ENCODE measurements at places on chromosomes 6 and 20.

DNA sequence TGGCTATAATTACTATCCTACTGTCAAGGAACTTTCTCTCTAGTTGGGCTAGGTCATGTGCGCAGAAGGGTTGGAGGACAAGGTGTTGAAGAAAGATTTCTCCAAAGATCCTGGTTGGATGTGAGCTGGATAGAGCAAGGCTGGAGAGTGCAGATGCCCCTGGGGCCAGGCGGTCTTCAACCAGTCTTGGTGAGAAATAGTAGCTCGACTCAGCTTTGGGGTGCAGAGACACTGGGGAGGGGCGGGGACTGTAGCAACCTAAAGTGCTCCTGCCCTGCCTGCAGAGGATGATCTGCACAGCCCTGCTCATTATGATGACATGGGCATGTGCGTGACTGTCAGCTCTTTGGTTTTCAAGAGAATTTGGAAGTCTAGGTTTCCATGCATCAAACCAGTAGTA lies 35.9 kb downstream of the PHACTR3 start:
- no peak for DNase-seq

GRCh38 chr20:4141291-4142240 lies 126.2 kb upstream of the RNF24 start:
- DNase-seq: no peak

GRCh38 chr6:17967668-17968518 lies 19.5 kb downstream of the KIF13A start:
- DNase-seq: no peak

GRCh38 chr6:133817460-133818047 lies 71.4 kb upstream of the TCF21 start:
- DNase-seq: no peak

DNA sequence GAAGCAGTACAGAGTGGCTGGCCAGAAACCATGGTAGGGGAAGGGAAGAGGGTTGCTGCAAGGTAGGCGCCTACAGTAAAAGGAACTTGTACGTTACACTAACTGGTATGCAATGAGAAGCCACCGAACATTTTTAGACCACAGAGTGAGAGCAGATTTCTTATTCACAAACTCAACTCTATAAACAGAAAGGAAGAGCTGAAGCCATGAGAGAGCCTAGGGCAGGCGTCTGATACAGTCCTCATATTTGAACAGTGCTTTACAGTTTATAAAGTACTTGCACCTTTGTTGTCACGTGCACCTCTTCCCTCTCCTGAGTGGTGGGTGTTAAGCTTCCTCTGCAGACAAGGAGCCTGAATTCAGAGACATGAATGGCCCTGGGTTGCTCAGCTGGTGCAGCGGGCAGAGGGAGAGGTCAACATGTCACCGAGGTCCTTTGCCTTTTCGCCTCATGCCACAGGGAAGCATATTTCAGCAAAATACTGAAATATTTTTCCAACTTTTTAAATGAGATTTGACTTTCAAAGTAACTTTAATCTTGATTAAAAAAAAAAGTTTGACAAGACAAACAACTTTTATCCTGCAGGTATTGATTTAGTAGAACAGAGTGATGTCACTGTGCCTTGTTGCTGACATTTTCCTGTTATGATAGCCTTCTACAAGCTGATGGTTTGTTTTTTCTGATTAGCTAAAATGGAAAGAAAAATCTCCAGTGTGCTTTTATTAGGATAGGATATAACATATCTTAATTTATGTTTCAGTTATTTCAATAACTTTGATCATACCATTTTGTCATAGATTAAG lies 23.8 kb downstream of the UST start:
- no peak for DNase-seq

DNA sequence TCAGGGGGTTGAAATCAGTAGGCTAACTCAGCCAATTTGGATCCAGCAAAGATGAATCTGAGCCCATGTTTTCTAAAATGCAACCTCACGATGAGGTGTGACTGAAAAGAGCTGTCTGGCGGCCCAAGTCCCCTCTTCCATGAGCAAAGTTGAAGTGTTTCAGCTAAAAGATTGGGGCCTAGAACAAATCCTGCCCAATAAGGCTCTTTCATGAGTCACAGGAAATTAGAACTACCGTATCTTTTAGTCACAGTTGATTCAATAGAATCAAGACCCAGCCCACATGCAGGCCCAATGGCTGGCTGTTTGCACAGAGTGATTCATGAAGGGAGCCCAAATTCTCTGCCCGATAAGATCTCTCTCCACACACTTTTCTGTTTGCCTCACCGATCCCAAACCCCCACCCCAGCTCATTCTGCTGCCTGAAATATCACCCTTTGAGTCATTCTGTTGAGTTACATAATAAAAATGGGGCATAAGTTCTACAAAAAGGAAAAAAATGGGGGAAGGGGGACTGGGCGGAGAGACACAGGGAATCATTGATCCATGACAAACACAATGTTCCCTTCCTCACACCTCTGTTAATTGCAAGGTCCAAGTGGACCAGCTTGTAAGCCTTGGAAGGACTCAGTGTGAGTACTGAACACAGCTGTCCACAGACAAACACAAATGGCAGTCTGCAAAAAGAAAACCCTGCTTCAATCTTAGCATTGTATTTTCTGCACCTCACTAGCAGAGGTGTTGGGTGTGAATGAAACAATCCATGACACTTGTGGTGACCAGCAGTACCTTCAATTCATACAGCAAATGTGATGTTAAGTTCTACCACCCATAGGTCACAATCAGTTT lies 13.8 kb downstream of the FOXQ1 start:
- DNase-seq: no peak

- DNase-seq: no peak
Observed at GRCh38 chr6:22766979-22767378, 197.6 kb downstream of the HDGFL1 start.

DNA sequence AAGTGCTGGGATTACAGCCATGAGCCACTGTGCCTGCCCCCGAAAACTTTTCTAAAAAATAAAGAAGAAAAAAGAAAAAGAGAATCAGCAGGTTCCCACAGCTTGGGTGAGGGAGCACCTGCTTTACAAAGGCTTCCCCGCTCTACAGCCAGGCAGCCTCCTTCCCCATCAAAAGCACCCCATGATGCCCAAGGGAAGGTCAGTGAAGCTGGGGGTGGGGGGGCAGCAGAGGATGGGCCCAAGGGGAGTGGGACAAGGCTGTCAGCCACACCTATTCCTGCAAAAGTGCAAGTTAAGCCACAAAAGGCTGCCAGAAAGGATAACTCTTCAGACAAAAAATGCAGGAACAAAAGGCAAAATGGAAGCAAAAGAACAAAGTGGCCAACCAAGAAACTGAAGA lies 72.5 kb downstream of the FAM50B start:
- DNase-seq: no peak

DNA sequence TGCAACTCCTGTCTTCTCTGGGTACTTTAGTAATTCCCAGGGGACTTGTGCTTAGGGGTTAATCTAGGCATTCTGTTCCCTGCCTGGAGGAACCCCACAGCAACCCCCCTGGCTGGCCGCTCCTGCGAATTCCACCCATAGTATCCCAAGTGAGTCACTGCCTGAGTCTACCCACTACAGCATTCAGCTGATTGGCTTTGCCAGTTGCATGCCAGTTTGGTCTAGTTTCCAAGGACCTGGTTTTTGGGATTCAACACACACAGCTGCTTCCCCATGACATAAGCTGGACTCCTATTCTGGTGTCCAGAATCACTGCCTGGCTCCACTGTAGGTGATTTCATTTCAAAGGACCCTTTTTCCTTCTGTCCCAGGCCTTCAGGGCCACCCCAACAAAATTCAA lies 40.3 kb downstream of the PLCG1 start:
- no peak for DNase-seq

GRCh38 chr6:129501740-129502660 lies 208.0 kb downstream of the ARHGAP18 start:
- no peak for DNase-seq

GRCh38 chr20:60785785-60786184 lies 466.3 kb upstream of the CDH4 start:
- DNase-seq: no peak

DNA sequence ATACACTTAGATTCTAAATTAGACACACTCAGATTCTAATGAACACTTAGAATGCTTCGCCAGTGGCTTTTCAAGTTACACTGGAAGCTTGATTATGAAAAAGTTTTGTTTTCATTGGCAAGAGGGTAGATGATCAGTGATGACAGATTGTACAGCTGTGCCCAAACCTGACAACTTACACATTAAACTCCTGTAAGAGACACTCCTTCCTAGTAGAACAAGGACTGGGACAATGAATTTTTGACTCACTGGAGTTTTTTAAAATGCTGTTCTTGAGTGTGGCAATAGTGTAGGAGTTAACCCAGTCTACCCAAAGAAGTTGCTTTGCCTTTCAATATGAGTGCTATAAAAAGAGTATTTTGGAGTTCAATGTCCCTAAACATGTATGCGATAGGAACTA lies 140.8 kb downstream of the SLC16A10 start:
- no peak for DNase-seq

DNA sequence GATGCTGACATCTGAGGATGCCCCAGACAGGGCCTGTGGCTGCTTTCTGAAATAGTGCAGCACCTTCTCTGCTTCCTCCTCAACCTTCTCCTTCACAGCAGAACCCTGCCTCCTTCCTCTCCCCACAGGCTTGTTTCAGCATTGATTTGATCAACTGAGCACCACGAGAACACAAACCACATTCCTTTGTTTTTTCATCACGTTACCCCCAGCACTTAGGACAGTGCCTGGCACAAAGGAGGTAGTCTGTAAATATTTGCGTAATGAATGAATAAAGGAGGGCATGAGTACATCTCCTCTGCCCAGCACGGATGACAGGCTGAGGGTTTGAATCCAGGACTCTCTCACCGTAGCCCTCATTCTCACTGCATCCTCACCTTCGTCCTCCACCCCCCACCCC lies 21.3 kb upstream of the WFDC2 start:
- DNase-seq: no peak

DNA sequence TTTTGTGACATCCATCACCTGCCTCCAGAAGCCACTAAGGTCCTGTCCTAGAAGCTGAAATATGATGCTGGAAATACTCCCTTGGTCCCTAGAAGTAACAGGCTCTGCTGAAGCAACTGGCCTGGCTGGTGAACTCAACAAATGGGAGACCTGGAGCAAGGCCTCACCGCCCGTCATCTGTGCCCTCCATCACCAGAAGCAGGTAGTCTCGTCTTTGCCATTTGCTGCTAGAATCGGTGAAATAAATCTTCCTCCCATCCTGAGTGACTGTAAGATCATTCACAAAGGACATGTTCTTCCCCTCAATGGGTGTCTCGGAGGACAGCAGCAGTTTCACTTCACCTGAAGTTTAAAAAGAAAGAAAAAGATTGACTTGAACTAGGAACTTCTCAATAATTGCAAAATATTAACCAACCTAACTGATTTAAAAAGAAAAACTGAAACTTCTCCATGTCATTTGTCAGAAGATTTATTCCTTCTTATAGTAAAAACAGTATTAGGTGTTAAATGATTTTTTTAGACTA lies 21.0 kb downstream of the CST7 start:
- no peak for DNase-seq

DNA sequence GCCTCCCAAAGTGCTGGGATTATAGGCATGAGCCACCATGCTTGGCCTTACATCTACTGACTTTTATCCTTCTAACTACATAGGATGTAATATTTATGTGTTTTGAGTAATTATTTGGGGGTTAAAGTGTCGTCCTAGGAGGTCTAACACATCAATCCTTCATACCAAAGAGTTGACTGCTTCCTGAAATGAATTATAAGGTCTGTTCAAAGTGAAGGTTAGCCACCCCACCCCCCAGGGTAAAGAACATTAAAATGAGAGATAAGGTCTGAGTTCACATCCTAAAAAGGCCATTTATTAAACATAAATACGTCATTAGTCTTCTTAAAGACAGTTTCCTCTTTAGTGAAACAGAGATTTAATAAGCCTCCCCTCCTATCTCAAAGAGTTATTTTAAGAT lies 33.8 kb downstream of the TNFAIP3 start:
- DNase-seq: no peak

DNA sequence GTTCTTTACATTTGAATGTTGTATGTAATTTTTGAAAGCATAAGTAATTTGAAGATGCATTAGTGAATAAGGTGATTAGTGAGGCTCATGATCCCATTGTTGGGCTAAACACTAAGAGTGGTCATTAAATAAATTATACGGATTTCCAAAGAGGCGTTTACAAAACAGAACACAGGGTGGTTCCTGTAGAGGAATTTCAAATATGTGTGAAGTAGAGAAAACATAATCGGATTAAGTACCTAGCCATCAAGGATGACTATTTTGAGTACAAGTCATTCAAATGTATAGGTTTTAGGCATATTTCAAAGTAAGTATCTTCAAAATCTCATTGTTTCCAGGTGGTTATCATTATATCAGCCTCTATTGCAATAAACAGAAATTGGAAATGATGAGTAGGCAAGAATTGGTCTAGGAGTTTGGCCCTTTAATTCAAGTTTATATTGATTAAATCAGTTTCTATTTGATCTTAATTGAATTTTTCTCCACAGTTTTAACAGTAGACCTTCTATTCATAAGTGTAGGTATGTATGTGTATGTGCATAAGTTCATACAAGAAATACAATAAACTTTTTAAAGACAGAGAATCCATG lies 94.8 kb downstream of the MYLK4 start:
- no peak for DNase-seq

DNA sequence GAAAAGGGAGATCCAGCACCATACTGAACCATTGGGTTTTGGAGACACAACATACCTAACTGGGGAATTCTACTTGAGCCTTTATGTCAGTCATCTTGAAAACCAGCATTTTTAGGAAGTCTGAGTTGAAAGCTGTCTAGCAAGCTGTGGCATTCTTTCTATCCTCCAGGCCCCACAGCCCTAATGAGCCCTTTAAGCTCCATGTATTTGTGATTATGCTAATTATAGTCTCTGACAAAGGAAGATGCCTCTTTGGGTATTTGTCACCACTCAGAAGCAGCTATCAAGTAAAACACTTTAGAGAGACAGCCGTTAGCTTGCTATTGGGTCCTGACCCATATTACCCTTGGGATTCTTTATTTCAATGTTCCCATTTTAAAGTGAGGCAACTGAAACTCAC lies 159.5 kb upstream of the MANEA start:
- DNase-seq: no peak

- no peak for DNase-seq
Observed at GRCh38 chr20:1920826-1921225, 25.6 kb downstream of the SIRPA start.

DNA sequence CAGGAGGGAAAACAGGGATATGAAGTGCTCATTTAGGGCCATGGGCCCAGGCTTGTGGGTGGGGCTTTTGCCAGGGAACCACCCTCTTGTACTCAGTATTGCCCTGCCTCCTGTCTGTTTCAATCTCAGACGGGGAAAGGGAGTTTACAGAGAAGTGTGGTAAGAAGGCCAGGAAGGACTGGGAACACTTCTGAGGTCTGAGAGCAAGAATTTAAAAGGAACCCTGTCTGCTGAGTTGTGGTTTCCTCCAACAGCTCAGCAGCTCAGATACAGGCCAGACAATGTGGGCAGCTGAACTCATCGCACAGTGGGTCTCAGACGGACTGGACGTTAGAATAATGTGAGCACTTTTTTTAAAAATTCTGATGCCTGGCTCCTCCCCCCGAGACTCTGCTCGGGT lies 354.1 kb upstream of the ARID1B start:
- no peak for DNase-seq

- no peak for DNase-seq
Observed at GRCh38 chr6:108733051-108733450, 115.2 kb upstream of the ARMC2 start.

GRCh38 chr6:163285691-163286090 lies 128.8 kb upstream of the QKI start:
- no peak for DNase-seq

- DNase-seq: no peak
Observed at GRCh38 chr20:1377984-1378734, 14.7 kb downstream of the FKBP1A start.

- no peak for DNase-seq
Observed at GRCh38 chr6:93300661-93301060, 118.7 kb downstream of the EPHA7 start.

All from NCI-H1048 (cell line).